ENCODE measurements at places on chromosomes 3 and 15.

GRCh38 chr3:158842976-158843375 lies 41.1 kb downstream of the MFSD1 start:
- DNase-seq, result no peak

DNA sequence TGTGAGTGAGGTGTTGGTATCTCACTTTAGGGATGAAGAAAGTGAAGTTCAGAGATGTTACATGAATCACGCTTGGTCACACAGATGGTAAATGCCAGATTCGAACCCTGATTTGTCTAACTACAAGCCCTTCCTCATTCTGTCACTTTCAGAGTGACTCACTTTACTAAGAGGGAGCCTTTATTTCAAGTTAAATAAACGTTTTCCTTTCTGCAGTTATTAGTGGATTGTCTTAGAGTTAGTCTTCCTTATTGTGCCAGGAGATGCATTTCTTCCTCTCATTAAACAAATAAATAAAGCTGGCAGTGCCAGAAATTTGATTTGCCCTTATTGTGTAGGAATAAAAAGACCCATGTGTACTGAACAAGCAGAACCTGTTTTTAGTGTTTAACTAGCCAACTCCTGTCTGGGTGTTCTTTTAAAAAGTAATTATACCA lies 162.5 kb downstream of the AKAP13 start:
- no peak for DNase-seq

- DNase-seq, result peak; percentile 80
These were observed 52.4 kb downstream of the HEG1 start for GRCh38 chr3:125003369-125003853.

DNA sequence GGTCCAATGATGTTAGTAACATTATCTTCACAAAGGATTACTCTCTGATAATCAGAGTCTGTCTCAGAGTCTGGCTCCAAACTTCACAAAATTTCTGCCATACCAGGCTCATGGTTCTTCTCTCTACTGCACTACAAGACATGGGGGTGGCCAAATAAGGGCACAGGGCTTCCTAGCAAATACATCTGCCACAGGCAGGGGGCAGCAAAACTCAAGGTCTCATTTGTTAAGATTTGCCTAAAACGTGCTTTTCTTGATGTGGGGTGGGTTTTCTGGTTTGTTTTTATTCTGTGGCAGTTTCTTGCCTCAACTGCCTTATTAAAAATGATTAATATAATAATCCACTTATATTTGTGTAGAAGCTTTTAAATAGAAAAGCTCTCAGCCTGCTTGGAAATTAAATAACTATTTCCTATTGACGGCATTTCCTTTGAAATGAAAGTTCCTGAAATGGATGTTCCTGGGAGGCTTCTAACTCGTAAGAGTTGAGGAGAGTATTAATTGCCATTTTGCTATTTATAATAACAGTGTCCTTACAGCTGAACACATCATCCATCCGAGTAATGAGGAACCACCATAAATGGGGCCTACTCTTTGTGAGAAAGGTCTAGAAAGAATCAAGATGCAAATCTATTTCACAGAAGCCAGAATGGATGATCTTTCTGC lies 53.8 kb downstream of the SST start:
- DNase-seq, result peak; percentile 41

- no peak for DNase-seq
These were observed 636 bp upstream of the SNRPA1 start for GRCh38 chr15:101295607-101296161.

GRCh38 chr3:24052446-24052845 lies 107.4 kb downstream of the NR1D2 start:
- no peak for DNase-seq
